AG09309 (cell line): ENCODE measurements at places on chromosomes 6 and 20.
A peak's percentile ranks its signal among the peaks of the same experiment; 100 is the strongest.

DNA sequence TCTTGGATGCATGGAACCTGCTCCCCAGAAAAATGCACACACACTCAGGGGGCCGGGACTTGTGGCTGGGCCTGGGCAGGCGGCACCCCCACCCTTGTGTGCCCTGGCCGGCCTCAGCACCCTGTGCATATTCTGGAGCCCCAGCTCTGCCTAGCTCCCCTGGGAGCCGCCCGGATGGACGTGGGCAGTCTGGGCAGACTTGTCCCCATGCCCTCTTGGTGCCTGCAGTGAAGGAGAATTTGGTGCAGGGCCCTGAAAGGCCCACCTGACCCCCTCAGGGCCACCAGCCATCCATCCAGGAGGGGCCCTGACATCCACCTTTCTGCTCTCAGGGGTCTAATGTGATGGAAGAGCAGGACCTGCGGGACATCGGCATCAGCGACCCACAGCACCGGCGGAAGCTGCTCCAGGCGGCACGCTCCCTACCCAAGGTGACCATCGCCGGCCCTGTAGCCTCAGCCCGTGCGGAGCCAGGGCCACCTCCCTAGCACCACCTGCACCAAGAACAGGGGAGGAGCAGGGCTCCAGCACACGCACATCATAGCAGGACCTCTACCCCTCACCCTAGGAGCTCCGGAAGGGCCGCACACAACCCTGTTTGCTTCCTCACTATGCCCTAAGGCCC, 62.8 kb downstream of the TCP11 start:
- no peak for DNase-seq

- no peak for DNase-seq
Observed at GRCh38 chr20:1891263-1892118, 3.7 kb upstream of the SIRPA start.

DNA sequence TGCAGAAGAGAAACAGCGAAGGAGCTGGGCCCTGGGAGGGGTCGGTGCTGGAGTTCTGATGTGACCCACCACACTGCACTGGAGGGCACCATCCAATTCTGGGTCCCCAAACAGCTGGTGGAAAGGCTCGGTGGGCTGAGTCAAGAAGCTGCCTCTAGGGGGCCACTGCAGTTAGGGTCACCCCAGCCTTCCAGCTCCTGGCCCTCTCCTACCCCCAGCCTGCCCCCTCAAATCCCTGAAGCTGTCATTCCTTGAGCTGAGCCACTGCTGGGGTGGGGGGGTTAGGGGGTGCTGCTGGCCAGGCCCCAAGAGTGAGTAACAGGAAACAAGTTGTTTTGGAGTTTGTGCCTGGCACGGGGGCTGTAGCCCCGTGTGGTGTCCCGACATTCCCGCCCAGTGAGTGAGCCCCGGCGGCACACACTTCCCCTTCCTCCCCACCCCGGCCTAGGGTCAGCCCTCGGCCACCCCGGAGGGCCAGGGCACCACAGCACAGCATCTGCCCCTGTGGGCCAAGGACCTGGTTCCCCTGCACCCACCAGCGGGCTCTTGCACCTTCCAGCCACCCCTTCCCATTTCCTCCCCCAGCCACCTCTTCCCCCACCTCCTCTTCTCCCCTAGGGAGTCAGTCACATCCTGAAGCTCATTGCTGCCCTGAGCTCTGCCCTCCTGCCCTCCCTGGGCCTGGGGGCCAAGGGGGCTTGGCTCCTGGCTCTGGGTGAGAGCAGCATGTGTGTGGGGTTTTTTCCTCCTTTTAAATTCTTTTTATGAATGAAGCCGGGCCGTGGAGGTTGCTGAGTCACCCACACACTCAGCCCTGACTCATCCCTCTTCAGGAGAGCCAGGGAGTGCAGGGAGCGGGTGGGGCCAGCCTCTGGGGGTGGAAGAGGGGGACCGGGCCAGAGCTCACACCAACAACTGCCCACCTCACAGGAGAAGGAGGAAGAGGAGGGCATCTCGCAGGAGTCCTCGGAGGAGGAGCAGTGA, 4.6 kb downstream of the SMIM29 start:
- DNase-seq: peak; percentile 55

GRCh38 chr6:26494117-26494516, 6.0 kb upstream of the BTN1A1 start:
- DNase-seq: no peak

DNA sequence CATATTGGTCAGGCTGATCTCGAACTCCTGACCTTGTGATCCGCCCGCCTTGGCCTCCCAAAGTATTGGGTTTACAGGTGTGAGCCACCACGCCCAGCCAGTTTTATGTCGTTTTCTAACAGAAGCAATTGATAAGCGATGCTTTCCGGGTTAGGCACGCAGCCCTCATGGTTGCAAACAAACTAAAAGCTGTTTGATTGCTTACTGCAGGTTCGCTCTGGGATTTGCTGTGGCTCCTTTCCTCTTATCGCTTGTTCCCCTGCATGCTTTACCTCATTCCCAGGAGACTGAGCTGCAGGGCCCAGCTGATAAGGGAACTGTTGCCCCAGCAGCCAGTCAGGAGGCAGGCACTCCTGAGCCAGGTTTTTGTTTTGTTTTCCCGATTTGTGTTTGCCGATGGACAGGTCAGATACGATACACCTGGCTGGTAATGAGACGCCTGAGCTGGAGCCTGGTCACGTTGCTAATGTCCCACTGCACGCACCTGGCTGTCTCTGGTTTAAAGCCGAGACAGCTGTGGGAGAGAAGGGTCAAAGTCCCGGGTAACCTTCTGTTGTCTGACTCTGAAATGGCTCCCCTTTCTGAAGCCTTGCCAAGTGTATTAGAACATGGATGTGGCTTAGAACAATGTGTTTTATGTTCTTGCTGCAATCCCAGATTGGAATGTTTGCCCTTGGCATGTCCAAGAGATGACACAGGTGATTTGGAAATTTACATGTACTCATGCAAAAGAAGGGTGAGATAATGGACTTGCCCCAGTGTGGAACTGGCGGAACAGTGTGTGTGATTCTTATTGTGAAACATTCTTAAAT, 19.9 kb downstream of the DSP start:
- DNase-seq: no peak

- no peak for DNase-seq
Observed at GRCh38 chr6:42819803-42820511, 38.1 kb downstream of the BICRAL start.

DNA sequence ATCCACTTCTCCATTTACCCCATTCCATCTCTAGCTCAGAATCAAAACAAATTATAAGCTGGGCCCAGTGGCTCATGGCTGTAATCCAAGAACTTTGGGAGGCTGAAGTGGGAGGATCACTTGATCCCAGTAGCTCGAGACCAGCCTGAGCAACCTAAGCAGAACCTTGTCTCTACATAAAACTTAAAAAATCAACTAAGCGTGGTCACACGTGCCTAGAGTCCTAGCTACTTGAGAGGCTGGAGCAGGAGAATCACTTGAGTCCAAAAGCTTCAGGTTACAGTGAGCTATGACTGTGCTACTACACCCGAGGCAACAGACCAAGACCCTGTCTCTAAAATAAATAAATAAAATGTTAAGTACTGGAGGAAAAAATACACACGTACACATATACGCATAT, 74.7 kb upstream of the RUNX2 start:
- DNase-seq: no peak

- DNase-seq: no peak
Observed at GRCh38 chr6:25464225-25464624, 185.1 kb downstream of the CARMIL1 start.
